Hair follicle dermal papilla cell (primary cell): ENCODE measurements at places on chromosomes 7 and 10. TPM values are rescaled to one million over a fixed set of nuclear protein-coding genes. Genes with fewer than 3 reads are reported as not detected.

LIPA gene
- 94.3 and 121 TPM in 2 replicates for total RNA-seq

HOXA11 gene
- total RNA-seq, result not detected in 2 replicates

ITGB8 gene
- total RNA-seq, result 16.1 and 17.5 TPM in 2 replicates

CADPS2 gene
- total RNA-seq, result 15.3 and 24.5 TPM in 2 replicates

ZNF394 gene
- total RNA-seq, result 33.9 and 48.3 TPM in 2 replicates

PKD1L1 gene
- under 0.01 and 0.12 TPM in 2 replicates for total RNA-seq

COL17A1 gene
- 1.2 and 1.6 TPM in 2 replicates for total RNA-seq

DNAH11 gene
- 0.32 TPM in 1 of 2 replicates, not detected in the other for total RNA-seq

AS3MT gene
- 9.9 and 14.6 TPM in 2 replicates for total RNA-seq

CALD1 gene
- total RNA-seq, result 799 and 992 TPM in 2 replicates

TBX20 gene
- 8.3 and 10.1 TPM in 2 replicates for total RNA-seq

CAV1 gene
- total RNA-seq, result 656 and 917 TPM in 2 replicates

CLDN12 gene
- total RNA-seq, result 33.9 and 44.0 TPM in 2 replicates

BLNK gene
- total RNA-seq, result not detected in 2 replicates

PTPRZ1 gene
- 0.16 TPM in 1 of 2 replicates, not detected in the other for total RNA-seq

CYP26A1 gene
- total RNA-seq, result not detected in 2 replicates
